Left colon (tissue), 2 donors: ENCODE measurements at places on chromosomes 7 and 10. TPM values are rescaled to one million over a fixed set of nuclear protein-coding genes. Genes with fewer than 3 reads are reported as not detected.

The DLD gene
- total RNA-seq, result 129 TPM

The KEL gene
- 0.85 TPM for total RNA-seq

The RINT1 gene
- total RNA-seq, result 17.6 TPM

The PDE6C gene
- not detected for total RNA-seq

The OR2AE1 gene
- total RNA-seq, result not detected

The RRP12 gene
- 13.9 TPM for total RNA-seq

The SYT15B gene
- total RNA-seq, result 0.64 TPM

The GPNMB gene
- 67.8 TPM for total RNA-seq

The SCD gene
- 70.9 TPM for total RNA-seq

The ZNF107 gene
- 4.1 TPM for total RNA-seq

The FGFBP3 gene
- 1.5 TPM for total RNA-seq

The CYP2C8 gene
- total RNA-seq, result 3.6 TPM

The SPDYE16 gene
- not detected for total RNA-seq

The IFIT2 gene
- 4.3 TPM for total RNA-seq

The IRF5 gene
- 8.5 TPM for total RNA-seq

The BTBD16 gene
- total RNA-seq, result 0.14 TPM

The GNAT3 gene
- total RNA-seq, result not detected

The SKIDA1 gene
- 0.95 TPM for total RNA-seq

The SVIL gene
- total RNA-seq, result 154 TPM

The ITPRID1 gene
- total RNA-seq, result 2.6 TPM

The CYP3A5 gene
- 112 TPM for total RNA-seq

The CCDC136 gene
- total RNA-seq, result 5.6 TPM

The UTF1 gene
- not detected for total RNA-seq

The GPR37 gene
- 0.61 TPM for total RNA-seq

The CFAP69 gene
- 5.9 TPM for total RNA-seq

The PLPP4 gene
- 0.24 TPM for total RNA-seq
